ENCODE measurements at places on chromosomes 7 and 10.

- no peak for DNase-seq
These were observed 18.3 kb downstream of the ZFAND2A start for GRCh38 chr7:1141651-1142050.

DNA sequence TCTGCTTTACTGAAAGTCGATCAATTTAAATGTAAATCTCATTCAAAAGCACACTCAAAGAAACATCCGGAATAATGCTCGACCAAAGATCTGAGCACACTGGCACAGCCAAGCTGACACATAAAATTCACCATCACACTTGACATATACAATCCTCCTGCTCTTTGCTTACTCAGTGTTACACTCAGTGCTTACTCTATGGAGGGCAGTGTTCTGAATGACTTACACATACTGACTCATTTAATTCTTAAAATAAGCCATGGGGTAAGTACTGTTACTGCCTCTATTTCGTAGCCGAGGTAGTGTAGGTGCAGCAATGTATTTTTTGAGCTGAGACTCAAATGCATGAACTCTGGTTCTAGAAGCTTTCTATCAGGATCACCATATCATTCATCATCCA is 421.5 kb upstream of the LRRN3 start:
- DNase-seq: no peak

DNA sequence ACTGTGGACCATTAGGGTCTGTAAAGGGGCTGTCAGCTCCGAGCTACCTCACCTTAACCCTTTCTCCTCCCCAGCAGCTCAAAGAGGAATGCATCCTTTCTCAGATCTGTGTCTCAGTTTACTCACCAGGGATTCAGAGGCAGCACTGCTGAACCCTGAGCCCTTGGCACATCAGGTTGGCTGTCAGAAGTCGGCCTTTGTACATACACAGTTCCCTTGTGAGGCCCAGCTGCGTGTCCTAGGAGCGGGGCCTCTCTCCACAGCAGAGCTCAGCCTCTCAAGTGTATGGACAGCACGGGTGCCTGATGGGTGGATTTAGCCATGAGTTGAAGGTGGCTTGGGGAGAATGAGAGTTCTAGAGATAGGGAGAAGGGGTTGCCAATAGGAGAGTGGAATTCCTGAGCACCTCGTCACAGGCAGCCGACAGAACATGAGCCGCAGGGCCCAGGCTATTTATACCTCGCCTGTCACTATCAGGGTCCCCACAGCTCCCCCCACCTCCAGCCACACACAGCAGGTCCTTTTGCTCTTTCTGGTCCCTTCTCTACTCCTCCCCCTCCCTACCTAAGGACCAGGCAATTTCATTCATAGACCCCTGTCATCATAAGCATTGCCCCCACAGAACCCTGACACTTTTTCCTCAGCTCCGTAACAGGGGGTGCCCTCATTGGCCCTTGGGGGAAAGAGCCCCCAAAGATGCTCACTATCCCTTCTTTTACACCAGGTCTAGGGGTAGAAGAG is 2.1 kb upstream of the FLNC start:
- DNase-seq: peak; percentile 74

GRCh38 chr7:138878051-138878450 is 80.1 kb upstream of the ATP6V0A4 start:
- no peak for DNase-seq

GRCh38 chr10:89870936-89871335 is 169.5 kb downstream of the KIF20B start:
- DNase-seq: no peak

DNA sequence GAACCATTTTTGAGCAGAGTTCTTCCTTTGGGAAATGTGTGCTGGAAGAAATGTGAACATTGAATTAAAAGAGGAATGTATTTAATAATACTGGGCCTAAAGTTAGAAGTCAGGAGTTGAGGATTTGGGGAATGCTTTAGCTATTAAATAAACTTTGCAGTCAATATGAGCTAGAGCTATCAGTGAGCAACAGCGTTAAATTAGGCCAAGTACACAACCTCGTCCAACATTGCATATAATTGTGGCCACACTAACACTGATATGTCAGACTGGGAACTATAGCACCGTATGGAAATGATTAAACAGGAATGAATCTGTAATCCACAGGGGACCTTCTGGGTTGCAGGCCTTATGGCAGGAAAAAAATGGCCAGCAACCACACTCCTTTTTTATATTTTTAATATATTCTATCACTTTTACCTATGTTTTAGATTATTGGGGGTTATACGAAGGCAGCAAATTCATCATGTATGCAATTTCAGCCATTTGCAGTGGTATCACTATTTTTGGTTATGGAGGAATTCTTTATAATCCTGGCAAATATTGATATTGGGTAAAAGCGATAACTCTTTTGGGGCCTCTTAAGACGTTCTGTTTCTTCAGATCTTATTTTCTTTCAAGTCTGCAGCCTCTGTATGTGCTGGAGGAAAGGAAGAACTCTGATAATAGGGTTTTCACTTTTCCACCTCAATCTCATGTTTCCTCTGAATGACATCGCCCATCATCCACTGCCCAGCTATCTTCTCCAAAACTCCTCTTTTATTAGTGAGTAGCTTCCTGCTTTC is 236.3 kb upstream of the PLXDC2 start:
- DNase-seq: no peak

DNA sequence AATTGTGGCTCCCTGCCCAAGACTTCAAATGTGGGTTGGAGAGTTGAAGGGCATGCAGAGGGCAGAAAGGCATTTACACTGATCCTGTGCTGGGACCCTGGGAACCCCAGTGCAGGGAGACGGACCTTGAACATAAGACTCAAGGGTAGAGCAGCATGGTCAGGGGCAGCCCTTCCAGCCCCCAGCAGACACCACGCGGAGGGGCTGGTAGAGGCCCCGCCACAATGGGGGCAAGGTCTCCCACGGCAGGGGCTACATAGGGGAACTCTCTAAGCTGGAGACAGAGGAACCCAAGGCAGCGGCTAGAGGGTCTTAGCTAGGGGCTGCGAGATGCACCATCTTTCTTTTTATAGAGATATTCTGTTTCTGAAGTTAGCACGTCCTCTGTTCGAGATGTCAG is 45.2 kb upstream of the EBF3 start:
- no peak for DNase-seq

GRCh38 chr10:122508021-122508420 is 46.7 kb downstream of the HTRA1 start:
- no peak for DNase-seq

DNA sequence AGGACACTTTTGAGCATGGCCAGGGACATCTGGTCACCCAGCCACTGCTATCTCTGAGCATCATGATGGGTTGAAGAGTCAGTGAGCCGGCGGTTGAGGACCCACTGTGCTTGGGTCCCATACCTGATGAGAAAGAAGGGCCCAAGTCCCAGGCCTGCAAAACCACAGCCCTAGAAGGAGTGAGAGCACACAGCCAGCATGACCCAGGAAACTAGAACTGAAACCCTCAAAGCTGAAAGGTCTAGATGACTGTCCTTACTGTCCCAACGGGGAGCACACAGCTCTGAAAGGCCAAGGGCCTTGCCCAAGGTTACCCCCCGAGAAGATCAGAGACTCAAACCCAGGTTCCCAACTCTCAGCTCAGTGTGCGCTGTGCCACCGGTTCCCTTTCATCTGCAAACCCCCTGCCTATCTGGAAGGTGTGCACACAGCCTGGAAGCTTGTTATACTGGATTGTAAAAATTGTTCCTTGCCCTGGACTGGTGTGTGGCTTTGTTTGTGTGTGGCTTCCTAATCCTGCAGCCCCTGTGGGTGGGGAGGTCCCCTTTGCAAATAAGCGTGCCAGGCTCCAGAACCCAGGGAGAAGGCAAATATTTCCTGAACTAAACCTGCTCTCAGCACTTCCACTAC is 22.6 kb upstream of the PSAP start:
- DNase-seq: no peak

DNA sequence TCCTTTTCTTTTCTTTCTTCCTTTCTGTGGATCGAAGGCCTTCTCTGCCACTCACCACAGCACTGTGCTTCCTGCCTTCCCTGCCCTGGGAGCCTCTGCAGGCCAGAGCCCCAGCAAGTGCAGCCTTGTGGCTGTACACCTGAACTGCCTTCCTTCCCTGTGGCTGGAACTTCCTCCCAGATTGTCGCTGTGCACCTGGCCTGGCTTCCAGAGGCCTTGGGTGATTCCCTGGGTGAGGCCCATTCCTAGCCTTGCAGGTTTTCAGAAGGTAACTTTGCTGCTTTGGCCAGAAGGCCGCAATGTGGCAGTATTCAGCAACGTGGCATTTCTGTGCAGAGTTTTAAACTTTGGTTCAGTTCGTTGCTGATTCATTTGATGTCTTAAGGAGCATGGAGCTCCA is 50.1 kb upstream of the RASGEF1A start:
- no peak for DNase-seq

DNA sequence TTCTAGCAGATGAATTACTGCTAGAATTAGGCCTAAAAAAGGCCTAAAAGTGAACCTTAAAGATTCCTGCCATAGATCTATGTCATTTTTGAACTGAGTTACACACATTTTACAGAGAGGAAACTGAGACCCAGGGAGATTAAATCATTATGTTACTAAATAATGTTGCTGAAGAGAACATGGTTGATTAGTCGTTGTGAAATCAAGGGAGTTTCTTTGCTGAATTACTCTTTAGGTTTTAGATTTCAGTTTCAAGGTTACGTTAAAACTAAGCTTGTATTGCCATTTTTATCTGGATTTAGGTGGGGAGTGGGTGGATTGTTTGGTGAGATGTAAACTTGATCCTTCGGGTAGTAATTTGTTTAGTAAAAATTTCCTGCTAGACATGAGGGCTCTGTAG is 21.3 kb downstream of the CDK14 start:
- DNase-seq: no peak

DNA sequence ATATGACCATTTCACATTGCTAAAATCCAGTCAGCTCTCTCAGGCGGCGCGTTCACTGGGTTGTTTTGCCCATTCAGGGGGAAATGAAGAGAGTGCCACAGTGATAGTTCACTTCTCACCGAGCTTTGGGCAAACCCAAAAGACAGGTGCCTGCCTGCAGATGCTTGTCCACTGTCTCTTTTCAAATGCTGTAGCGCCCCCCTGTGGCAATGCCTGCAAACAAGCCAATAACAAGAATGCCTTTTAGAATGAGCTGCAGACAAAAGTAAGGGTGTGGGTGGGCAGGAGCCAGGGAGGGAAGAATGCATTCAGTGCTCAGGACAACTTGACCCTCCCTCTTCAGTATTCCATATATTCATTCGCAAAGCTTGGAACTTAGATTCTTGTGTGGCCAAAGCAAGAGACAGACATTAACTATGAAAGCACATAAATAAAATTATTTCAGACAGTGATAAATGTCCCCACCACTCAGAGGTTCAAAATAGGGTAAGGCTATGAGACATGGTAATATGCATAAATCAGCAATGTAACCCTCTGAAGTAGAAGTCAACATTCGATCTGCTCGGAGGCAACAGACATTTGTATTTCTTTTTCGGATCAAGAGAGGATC is 86.9 kb downstream of the JAZF1 start:
- DNase-seq: no peak

- DNase-seq: no peak
These were observed 15.3 kb downstream of the CCDC7 start for GRCh38 chr10:32461203-32461602.

DNA sequence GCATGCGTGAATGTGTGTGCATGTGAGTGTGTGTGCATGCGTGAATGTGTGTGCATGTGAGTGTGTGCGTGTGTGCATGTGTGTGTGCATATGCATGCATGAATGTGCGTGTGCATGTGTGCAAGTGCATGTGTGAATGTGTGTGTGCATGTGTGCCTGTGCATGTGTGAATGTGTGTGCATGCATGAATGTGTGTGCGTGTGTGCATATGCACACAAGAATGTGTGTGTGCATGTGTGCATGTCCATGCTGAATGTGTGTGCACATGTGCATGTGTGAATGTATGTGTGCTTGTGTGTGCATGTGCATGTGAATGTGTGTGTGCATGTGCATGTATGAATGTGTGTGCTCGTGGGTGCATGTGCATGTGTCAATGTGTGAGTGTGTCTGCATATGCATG is 42.1 kb upstream of the NUB1 start:
- no peak for DNase-seq

DNA sequence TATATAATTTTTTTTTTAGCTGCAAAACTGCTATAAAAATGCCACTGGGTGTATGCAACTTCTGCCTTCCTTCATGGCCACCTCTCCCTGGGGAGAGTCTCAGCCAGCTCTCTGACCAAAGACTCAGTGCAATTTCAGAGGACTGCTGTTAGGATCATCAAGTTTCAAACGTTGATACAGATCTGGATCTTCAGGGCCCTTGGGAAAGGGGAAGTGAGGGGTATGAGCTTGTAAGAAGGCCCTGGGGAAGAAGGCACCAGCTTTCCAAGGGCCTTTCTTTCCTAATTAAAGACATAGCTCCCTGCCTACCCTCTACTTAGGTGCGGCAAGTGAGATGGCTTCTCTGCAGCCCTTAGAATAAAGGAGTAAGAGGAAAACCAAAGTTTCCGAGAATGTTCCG is 130.4 kb downstream of the CUL2 start:
- no peak for DNase-seq

GRCh38 chr10:97618733-97619132 is 14.6 kb downstream of the MORN4 start:
- no peak for DNase-seq

- DNase-seq: no peak
These were observed 5.8 kb downstream of the UNCX start for GRCh38 chr7:1238450-1238882.

DNA sequence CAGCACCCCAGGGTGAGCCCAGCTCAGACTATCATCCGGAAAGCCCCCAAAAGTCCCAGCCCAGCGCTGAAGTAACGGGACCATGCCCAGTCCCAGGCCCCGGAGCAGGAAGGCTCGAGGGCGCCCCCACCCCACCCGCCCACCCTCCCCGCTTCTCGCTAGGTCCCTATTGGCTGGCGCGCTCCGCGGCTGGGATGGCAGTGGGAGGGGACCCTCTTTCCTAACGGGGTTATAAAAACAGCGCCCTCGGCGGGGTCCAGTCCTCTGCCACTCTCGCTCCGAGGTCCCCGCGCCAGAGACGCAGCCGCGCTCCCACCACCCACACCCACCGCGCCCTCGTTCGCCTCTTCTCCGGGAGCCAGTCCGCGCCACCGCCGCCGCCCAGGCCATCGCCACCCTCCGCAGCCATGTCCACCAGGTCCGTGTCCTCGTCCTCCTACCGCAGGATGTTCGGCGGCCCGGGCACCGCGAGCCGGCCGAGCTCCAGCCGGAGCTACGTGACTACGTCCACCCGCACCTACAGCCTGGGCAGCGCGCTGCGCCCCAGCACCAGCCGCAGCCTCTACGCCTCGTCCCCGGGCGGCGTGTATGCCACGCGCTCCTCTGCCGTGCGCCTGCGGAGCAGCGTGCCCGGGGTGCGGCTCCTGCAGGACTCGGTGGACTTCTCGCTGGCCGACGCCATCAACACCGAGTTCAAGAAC is 1.1 kb downstream of the VIM start:
- peak; percentile 65 for DNase-seq

Data from amniotic stem cell (primary cell).